ENCODE measurements at places on chromosomes 6 and 20. TPM values are rescaled to one million over a fixed set of nuclear protein-coding genes. Genes with fewer than 3 reads are reported as not detected.

ULBP2 gene
- 6.5 TPM for total RNA-seq

SULF2 gene
- 41.2 TPM for total RNA-seq

PERP gene
- total RNA-seq = 36.7 TPM

OPRM1 gene
- not detected for total RNA-seq

F13A1 gene
- not detected for total RNA-seq

CNKSR3 gene
- total RNA-seq = 9.1 TPM

CDSN gene
- total RNA-seq = not detected

NR2E1 gene
- not detected for total RNA-seq

LIME1 gene
- 3.6 TPM for total RNA-seq

AVP gene
- not detected for total RNA-seq

SAPCD1 gene
- 1.6 TPM for total RNA-seq

CST4 gene
- not detected for total RNA-seq

EEF1A2 gene
- 1.0 TPM for total RNA-seq

DLL1 gene
- 1.2 TPM for total RNA-seq

SLC26A8 gene
- total RNA-seq = under 0.01 TPM

SLC44A4 gene
- 0.13 TPM for total RNA-seq

LY6G5C gene
- 1.3 TPM for total RNA-seq

WDR46 gene
- 74.2 TPM for total RNA-seq

PHACTR3 gene
- total RNA-seq = not detected

RNF39 gene
- not detected for total RNA-seq

LRP11 gene
- 24.7 TPM for total RNA-seq

PSORS1C2 gene
- not detected for total RNA-seq

BCAS1 gene
- total RNA-seq = not detected

GTSF1L gene
- not detected for total RNA-seq

CENPW gene
- 33.7 TPM for total RNA-seq

GSTA2 gene
- total RNA-seq = not detected
